EH (cell line): ENCODE measurements at places on chromosomes 11 and 22.

DNA sequence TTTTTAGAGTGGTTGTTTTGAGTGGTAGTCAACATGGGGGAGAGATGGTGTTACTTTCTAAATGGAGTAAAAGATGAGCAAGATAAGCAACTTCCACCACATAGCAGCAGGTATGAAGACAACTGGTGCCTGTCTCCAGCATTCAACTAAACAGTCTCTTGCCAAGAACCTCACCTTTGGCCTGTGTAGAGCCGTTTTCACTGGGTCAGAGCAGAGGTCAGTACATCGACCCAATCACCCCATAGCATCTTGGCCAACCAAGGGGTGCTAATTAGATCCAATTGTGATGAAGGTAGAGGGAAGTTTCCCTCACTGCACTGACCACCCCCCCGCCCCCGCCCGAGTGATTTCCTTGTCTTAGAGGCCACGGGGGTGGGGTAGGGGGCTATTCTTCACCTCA, 188.2 kb downstream of the BLID start:
- DNase-seq: no peak

DNA sequence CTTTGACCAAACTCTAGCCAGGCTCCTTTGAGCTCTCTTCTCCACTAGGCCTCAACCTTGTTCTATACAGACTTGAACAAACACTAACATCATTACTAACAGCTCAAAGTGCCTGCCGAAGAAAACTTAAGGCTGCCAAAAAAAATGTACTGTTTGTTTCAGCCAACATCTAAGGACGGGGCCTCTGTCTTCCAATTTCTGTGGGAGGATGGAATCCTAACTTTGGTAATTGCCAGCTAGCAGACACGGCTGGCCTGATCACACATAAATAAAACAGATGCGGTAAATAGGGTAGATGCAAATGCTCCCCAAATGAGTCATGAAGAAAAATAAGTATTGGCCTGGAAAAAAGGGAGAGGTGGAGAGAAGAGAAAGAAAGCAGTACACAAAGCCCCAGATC, 394.3 kb downstream of the TMEM135 start:
- peak; percentile 77 for DNase-seq

- DNase-seq: peak; percentile 38
Measured at GRCh38 chr11:46918083-46918787, at the start of gene LRP4. Gene LRP4, minus strand, starts transcription at chr11:46918550. Its CDS starts 171 bp downstream, at chr11:46918379.

- DNase-seq: no peak
Measured at GRCh38 chr11:117582433-117582832, 214.6 kb downstream of the DSCAML1 start.

GRCh38 chr11:126530416-126530815, 174.9 kb downstream of the ST3GAL4 start:
- DNase-seq: no peak

DNA sequence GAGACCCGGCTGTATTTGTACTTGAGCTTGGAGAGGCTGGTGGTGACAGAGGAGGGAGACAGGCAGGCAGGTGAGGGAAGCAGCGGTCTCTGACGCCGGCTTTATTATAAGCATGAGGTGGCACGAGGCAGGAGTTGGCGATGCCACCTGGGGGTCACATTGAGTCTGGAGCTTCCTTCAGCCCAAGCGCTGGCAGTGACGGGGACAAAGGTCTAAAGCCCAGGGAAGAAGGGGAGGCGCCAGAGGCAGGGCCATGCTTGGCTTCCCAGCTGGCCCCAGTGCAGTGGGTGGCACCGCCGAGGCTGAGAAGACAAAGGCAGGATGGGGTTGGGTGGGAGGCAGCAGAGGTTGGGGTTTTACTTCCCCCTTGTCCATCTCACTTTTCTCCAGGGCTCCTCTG, 4.5 kb downstream of the FXYD2 start:
- no peak for DNase-seq

DNA sequence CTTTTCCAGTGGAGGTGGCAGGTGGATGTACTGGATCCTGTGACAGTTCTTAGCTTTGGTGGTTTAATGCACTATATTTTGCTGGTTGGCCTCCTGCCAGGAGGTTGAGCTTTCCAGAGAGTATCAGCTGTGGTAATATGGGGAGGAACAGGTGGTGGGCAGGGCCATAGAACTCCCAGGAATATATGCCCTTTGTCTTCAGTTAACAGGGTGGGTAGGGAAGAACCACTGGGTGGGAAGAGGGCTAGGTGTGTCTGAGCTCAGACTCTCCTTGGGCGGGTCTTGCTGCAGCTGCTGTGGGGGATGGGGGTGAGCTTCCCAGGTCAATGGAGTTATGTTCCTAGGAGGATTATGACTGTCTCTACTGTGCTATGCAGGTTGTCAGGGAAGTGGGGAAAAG, 203.8 kb downstream of the DLG2 start:
- DNase-seq: no peak

- DNase-seq: peak; percentile 46
Measured at GRCh38 chr11:66878474-66878873, 21.6 kb downstream of the LRFN4 start.

GRCh38 chr11:122853261-122853660, 15.0 kb downstream of the CRTAM start:
- peak; percentile 20 for DNase-seq

DNA sequence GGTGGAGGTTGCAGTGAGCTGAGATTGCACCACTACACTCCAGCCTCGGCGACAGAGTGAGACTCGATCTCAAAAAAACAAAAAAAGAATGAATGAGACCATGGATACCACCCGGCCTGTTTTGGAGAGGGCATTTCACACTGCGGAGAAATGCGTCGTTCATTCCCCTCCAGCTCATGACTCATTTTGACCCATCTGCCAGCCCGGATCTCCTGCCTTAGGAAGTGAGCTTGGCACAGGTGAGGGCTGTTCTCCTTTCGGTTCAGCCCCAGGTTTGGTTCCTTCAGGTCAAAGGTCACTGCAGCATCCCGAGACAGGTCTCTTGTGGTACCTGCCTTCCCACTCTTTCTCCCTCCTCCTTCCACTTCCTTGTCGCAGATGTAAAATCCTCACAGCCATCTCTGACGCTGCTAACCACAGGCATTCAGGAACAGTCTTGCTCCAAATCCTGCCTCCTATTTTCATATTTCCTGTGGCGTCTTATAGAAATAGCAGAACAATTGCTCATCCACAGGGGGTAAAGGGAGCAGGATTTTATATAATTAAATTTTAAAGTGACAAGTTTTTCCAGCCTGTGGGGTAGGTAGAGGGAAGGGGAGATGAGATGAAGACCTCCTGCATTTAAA, 517.9 kb downstream of the NTM start:
- peak; percentile 96 for DNase-seq

DNA sequence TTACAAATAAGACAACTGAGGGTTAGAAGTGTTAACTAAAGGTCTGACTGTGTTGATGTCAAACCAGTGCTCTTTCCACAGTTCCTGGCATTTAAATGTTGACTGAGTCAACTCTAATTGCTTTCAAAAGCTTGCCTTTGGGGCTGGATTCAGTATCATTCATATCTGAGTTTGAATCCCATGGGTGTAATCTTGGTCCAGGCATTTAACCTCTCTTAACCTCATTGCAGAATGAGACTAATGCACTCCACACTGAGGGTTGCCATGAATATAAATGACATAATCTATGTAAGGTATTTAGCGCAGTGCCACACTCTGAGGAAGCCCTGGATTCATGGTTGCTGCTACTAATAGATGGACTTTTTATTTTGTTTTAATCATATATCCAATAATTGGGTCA, 274.3 kb downstream of the DDX10 start:
- DNase-seq: no peak

GRCh38 chr11:64801561-64802369, 1.2 kb downstream of the MAP4K2 start:
- no peak for DNase-seq

GRCh38 chr22:17734187-17734586, 40.1 kb downstream of the BID start:
- peak; percentile 67 for DNase-seq

DNA sequence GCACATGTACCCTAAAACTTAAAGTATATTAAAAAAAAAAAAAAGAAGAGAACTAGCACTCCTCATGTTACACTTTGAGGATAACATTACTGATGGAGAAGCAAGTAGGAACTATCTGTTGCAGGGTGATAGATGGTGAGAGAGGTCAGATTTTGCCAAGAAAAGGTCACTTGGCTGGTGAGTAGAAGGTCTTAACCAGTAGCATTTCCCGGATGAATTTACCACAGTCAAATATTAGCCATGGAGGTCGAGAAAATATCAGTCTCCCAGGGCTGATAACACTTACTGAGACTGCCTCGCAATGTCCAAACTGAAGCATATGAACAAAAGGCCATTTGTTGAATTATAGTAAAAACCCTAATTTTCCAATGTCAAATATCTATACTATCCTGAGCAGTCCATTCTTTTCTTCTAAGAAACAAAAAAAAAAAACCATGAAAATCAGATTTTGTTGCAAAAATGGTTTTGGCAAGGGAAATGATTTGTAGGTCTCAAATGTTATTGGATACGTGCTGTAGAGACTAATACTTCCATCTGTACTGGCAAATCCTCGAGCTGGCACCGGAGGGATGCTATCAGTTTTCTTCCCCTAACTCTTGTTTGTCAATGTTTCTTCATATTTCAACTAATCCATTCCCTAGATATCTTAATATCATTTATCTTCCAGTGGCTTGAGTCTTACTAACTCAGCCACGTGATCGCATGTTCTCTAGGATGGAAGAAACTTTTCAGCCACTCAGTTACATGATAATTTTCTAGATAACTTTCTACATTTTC, 14.5 kb upstream of the BBOX1 start:
- no peak for DNase-seq

DNA sequence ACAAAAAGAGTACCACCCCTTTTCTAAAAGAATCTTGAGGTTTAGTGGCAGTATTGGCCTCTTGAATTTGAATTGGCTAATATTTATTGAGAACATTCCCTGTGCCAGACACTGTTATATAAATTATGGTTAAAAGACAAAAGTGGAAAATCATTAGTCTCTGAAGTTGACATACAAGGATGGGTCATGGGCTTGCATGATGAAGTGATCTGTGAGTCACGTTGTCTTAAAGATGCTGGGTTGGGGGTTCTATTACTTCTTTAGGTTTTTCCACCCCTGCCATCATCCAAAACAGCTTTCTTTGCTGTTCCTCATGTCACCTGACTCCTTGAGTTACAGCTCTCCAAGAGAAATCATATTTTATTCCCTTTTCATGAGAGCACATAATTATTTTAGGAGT, 85.0 kb downstream of the CD44 start:
- no peak for DNase-seq

GRCh38 chr11:111733016-111733415, 33.2 kb downstream of the PPP2R1B start:
- peak; percentile 85 for DNase-seq

- peak; percentile 91 for DNase-seq
Measured at GRCh38 chr22:31084811-31085492, 3.8 kb downstream of the SMTN start.

- no peak for DNase-seq
Measured at GRCh38 chr11:122517403-122518379, 137.8 kb upstream of the UBASH3B start.

DNA sequence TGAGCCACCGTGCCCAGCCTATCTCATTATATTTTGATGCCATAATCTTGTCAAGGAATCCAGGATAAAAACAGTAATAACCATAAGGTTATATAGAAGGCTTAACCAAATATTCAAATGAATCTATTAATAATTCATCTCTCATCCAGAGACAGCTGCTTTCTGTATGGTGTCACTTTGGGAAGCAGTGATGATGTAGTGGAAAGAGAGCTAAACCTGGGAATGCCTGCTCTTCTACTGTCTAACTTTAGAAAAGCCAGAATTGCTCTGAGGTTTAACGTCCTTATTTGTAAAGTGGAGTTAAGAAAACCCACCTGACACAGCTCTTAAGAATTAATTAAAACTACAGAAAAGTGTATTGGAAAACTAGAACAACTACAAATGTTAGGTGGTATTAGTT, 29.3 kb upstream of the OR10D3 start:
- DNase-seq: no peak

- DNase-seq: peak; percentile 51
Measured at GRCh38 chr22:30444632-30445437, 19.3 kb downstream of the MTFP1 start.

DNA sequence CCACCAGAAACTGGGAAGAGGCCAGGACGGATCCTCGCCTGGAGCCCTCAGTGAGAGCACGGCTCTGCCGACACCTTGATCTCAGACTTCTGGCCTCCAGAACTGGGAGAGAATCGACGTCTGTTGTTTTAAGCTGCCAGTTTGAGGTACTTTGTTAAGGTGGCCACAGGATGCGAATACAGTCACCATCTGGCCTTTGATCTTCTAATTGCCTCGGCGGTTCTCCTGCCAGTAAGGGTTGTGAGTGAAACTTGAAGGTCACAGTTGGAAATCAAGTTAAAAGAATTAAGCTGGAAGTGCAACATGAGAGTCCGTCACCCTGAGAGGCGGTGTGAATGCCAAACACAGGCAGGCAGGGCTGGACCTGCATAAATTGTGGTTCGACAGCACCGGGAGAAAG, 27.9 kb downstream of the PARVB start:
- no peak for DNase-seq

DNA sequence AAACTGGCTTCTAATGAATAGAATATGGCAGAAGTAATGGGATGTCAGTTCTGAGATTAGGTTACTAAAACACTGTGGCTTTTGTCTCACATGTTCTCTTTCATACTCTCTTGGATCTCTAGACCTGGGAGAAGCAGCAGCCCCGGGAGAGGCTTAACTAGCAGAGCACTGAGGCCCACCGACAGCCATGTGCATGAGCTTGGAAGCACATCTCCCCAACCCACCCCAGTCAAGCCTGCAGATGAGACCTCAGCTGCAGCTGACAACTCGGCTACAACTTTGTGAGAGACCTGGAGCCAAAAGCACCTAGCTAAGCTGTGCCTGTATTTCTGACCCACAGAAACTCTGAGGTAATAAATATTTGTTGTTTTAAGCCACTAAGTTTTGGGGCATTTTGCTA, 100.8 kb downstream of the TRIM29 start:
- no peak for DNase-seq

DNA sequence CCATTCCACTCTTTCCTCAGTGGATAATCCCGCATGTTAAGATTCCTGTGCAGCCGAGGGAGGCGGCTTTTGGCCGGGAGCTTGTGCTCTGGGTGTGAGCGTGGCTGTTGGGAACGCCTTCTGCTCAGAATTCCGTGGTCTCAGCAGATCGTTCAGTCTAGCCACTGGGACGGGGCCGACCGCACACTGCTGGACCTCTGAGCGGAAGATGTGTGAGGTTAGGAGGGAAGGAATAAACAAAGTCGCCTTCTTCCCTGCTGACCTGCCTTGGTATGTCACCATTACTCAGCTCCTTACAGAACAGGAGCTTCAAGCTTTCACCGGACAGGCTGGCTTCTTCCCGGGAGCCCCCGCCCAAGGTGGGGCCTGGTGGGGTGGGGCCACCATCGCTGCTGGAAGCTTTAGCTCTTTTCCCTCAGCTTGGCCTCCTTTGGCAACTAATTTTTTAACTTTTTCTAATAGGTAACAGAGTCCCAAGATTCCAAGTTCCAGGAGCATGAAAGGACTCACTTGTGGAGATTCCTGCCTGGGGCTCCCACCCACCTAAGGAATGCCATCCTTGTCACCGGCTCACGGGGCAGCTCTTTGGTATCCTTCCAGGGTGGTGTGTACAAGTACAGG, 22.5 kb upstream of the SEPTIN5 start:
- peak; percentile 74 for DNase-seq

GRCh38 chr11:15471048-15471894, 356.5 kb downstream of the INSC start:
- no peak for DNase-seq

GRCh38 chr11:79078456-79078855, 362.4 kb downstream of the TENM4 start:
- peak; percentile 62 for DNase-seq

GRCh38 chr11:43574949-43575912, 105.3 kb upstream of the HSD17B12 start:
- DNase-seq: peak; percentile 65

- no peak for DNase-seq
Measured at GRCh38 chr22:28299309-28299708, 380.3 kb upstream of the PITPNB start.

GRCh38 chr11:135023499-135023898, 611.5 kb upstream of the B3GAT1 start:
- no peak for DNase-seq
